ENCODE measurements at places on chromosomes 3 and 15.

DNA sequence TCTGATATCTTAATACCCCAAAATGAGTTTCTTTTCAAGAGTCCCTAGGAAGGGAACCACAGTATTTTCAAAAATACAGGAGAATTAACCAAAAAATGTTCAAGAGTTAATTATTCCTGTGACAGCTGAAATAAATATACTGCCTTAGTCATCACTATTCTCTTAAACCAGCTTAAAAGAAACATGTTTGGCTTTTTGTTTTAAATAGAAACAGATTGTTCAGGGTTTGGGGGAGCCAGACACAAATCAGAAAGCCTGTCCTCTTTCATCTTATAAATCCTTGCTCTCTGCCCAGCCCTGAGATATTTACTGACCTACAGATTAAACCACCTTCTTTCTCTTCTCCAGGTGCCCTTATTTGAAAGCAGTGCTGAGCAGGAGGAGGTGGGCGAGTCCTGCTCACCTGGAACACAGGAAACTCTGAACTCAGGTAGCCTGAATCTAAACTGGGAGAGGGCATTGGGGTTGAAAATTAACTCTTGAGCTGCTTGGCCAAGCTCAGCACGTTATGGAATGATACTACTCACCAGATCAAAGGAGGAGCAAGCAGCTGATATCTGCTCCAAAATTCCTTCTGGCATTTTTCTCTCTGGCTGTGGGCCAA is 84.1 kb upstream of the SPRED1 start:
- DNase-seq: no peak

GRCh38 chr3:136682740-136683312 is 69.4 kb downstream of the STAG1 start:
- no peak for DNase-seq

- no peak for DNase-seq
Measured at GRCh38 chr3:41698898-41699297, 263.0 kb downstream of the ULK4 start.

DNA sequence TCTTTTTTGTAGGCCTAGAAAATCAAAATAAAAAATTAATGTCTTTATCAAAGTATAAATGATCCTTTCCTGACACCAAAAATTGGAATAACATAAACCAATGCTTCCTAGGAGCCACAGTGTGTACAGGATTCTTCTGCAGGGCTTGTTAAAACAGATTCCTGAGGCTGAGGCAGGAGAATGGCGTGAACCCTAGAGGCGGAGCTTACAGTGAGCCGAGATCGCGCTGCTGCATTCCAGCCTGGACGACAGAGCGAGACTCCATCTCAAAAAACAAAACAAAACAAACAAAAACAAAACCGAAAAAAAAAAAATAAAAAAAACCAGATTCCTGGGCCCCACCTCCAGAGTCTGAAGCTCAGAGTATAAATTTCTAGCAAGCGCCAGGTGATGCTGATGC is 78.0 kb downstream of the PEX5L start:
- DNase-seq: no peak

DNA sequence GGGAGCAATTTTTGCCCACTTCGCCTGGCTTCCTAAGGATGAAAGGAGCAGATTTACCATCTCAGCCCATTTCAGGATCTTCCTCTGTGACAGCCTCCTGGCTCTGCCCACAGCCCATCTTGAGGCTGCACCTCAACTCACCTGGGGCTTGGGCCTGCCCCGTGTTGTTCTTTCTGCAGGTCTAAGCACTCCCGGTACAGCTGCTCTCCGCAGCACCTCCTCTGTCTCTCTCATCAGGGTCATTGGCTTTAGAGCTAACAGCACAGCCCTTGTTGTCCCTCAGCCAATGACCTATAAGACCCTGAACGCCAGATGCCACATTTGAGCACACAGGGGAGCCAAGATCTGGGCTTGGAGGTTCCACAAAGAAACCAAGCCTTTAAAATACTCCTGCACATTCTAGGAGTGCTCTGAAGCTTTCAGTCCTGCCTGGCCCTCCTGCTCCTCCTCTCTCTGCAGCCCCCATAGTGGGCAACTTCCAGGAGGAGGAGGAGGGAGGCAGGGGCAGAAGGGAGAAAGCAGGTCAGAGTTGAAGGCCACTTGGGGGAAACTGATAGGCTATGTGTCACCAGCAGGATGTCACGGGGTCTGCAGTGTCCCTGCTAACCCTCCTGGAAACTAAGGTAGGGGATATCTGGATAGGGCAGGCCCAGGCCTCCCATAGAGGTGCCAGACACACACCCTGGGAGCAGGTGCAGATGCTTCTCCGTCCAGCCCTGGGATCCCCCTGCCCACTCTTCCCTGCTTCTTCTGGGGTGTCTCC is 115.6 kb downstream of the ETFA start:
- DNase-seq: no peak

DNA sequence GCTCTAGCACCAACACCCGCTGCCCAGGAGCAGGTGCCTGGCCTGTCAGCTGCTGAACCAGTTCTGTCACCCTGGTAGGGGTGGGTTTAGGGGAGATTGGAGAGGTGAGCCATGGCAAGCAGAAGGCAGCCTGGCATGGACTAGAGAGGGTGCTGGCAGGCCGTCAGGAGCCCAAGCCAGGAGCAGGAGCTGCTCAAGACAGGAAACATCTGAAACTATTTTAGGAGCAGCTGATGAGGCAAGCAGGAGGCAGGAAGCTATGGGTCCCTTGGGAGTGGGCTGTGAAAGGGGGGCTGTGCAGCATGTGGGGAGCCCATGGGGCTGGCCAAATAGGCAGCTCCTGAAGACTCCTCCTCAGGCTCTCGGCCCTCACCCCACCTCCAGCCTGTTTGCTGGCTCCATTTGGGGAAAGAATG is 2.3 kb downstream of the INKA1 start:
- DNase-seq: peak; percentile 93

DNA sequence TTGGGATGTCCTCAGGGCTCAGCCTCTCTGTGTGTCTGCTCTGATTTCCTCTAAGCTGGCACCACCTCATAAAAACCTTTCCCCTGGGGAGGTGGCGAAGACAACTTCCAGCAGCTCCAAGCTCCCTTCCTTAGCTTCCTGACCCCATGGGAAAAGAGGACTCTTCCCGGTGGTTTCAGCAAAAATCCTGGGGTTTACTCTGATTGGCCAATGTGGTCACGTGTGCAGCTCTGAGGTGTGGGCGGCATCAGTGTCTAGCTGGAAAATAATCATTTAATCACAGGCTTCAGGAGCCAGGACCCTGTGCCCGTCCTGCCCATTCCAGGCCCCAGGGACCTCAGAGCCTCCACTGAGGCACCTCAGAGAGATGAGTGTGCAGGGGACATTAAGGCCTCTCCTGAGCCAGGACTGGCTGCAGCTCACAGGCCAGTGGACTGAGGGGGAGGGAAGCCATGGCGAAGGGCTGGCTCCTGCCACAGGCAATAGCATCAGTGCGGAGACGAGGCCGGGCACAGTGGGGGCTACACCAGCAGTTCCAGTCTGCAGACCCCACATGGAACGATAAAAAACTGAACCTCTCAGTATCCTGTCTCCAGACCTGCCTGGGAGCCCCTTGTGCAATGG is 104.1 kb downstream of the TPRA1 start:
- DNase-seq: no peak

DNA sequence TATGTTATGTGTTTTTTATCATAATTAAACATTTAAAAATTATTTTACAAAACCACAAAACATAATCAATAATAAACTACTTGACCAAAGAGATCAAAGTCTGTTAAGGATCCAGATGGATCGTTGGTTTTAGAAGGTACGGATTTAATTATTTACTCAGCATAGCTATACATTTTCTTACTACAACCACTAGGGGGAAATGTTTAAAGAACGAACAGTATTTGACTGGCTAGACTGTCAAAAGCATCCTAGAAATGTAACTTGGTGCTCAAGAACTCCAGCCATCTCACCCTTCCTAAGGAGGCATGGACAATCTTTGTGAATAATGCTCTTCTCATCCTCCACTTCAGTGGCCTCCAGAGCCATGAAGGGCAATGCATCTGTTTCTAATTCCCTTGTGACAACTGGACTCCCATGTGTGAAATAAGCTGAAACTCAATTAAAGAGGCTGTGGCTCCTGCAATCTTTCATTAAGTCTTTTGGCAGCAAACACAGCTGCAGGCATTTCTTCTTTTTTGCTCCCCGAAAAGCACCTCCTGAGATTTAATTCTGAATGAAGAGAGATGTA is 94.7 kb upstream of the TUSC7 start:
- no peak for DNase-seq

DNA sequence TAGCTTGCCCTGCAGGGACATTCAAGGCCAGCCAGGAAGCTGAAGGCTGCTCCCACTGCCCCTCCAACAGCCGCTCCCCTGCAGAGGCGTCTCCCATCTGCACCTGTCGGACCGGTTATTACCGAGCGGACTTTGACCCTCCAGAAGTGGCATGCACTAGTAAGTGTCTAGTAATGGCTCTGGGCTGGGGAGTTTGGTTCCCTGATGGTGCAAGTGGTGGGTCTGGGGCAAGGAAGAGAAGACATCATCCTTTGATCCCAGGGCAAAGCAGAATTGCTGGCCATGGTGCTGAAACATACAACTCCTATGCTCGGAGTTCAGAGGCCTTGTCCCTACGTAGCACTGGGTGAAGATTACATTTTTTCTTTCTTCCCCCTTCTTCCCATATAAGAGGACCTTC is 311.4 kb downstream of the EPHB1 start:
- peak; percentile 18 for DNase-seq

DNA sequence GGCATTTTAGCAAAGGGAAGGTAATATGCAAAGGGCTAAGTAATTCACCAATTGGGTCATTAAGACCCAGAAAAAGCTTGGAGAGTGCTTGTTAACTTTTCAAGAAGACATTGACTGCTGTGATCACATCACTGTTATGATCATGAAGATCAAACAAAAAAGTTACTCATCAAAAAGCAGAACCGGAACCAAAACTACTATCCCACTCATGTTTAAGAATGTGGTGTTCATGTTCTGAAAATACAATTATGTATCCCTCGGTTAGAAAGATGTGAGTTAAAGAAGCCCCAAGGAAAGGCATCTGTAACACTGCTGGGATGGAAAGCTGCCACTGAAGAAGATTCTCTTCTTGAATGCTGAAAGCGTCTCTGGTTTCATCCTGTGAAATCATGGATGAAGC is 32.6 kb downstream of the BBX start:
- no peak for DNase-seq

DNA sequence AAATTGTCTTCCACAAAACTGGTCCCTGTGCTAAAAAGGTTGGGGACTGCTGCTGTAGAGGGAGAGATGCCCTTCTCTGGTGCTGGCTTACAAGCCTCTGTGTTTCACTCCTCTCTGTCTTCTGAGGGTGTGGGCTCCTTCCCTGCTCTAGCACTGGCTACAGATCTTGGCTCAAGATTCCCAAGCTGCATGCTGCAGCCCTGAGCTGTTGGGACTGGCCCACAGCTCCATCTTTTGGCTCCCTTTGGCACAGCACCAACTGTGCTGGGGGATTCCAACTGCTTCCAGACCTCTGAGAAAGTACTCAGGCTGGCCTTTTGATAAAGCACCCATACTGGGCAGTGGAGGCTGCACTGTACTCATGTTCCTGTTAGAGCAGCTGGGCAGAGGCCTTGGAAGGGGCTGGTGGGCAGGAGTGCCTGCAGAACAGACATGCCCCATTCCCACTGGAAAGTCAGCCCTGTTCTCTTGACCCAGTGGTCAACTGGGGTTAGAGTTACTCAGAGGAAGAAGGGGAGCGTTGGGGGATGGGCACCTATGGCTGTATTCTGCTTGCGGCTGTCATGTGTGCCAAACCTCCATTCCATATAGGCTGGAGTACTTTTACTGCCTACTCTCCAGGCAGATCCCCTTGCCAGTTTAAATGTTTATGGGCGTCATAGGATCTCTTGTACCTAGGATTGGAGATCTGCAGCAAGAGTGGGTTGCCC is 55.7 kb downstream of the GALK2 start:
- no peak for DNase-seq

DNA sequence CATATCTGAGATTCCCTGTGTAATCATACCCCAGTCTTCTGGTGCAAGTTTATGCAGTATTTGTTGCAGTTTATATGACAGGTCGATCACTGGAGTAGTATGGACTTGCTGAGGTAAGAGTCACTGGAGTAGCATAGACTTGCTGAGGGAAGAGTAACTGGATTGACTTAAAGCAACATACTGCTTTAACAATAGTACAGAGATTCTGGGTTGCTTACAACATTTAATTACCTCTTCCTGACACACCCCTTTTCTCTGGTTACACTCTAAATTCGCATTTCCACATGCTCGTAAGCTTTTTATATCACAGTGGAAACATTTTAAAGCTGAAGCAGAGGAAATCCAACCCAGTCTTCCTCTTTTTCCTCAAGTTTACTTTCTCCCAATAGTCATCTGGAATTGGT is 11.8 kb downstream of the AAGAB start:
- peak; percentile 25 for DNase-seq

DNA sequence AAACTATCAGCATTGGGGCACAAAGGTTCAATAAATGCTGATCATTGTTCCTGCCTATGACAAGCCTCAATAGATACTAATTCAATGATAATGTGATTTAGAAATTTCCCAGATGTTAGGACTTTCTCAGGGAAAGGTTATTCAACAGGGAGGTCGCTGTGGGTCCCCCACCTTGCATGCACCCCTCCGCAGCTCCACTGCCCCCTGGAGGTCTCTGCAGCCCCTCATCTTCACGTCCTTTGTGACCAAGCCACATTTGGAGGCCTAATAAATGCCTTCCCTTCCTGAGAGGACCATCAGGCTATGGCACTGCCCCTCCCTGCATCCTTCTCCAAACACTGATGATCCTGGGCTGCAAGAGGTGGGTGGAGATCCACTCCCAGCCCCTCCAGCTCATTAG is 50.2 kb downstream of the NOX5 start:
- DNase-seq: no peak

DNA sequence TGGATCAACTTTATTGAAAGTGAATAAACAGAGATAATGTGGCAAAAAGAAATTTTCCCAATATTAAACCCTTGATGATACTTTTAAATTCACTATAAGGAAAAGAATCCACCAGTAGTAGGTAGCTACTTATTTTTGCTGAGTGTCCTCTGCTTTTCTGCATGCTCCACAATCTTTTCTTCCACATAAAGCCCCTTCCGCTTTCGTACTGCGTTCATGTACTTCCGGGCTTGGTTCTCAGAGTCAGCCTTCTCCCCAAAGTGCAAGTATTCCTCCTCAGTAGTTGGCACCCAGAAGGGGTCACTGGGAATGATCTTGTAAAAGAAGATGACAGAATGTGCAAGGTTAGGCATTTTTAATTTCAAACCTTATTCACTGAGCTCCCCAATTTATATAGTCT is 84.4 kb upstream of the MEX3B start:
- DNase-seq: no peak
